ENCODE measurements at places on chromosomes 7 and 10.

- DNase-seq = peak; percentile 48
Observed at GRCh38 chr10:114541081-114541796, 116.8 kb downstream of the ABLIM1 start.

DNA sequence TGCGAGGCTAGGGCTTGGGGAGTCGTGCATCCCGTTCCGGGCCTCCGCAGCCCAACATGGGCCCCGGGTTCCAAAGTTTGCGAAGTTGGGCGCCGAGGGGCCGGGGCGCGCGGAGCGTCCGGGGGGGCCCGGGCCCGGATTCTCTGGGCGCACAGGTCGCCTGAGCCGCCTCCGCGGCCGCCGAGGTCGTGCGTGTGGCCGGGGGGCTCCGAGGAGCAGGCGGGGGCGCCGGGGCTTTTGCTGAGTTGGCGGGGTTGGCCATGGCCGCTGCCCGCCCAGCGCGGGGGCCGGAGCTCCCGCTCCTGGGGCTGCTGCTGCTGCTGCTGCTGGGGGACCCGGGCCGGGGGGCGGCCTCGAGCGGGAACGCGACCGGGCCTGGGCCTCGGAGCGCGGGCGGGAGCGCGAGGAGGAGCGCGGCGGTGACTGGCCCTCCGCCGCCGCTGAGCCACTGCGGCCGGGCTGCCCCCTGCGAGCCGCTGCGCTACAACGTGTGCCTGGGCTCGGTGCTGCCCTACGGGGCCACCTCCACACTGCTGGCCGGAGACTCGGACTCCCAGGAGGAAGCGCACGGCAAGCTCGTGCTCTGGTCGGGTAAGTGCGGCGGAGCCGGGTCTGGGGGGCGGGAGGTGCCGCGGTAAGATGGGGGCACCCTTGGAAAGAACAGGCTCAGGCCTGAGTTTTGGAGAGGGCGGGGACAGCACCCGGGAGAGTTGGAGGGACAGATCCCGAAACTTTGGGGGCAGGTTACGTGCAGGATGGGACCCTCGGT lies 643 bp downstream of the SMO start:
- DNase-seq = no peak

- no peak for DNase-seq
Observed at GRCh38 chr7:134532180-134532953, 5.0 kb downstream of the AKR1B10 start.

- DNase-seq = no peak
Observed at GRCh38 chr7:112638675-112639400, 151.4 kb downstream of the TMEM168 start.

GRCh38 chr10:62284221-62284620 lies 15.6 kb upstream of the RTKN2 start:
- no peak for DNase-seq

DNA sequence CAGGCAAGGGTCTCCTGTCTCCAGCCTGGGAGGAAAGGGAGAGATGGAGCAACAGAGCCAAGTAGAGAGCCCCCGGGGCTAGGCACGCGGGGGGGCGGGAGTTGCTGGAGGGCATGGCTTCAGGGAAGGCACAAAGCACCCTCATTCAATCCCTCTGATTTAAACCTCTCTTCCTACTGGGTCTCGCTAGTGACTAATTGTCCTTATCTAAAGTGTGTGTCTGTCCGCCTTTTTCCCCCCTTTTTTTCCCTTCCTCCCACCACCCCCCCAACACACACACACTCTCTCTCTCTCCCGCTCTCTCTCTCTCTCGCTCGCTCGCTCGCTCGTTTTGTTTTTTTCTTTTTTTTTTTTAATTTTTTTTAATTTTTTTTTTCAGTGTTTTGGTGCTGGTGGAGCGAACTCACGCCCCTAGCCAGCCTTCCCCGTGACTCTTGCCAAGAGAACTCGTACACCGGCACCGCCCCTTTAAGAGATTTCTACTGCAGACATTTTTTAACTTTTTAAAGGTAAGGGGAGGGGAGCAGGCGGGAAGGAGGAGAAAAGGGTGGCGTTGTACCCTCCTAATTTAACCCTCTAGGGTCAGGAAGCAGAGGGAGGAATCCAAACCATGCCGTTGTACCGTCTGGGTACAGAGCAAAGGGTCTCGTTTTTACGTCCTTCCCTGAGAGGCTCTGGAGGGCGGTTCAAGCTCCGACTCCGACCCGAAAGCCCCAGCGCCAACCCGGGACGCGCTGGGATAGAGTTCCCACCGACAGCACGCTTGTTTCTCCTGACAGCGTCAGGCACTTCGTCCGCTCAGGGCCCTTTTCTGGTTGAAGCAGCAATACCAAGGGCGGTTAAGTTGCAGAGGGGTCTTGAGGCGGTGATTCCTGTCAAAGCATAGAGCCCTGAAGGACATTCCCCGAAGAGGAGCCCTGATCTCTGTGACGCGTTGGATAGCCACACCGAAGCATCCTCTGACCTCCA lies at the start of gene HPSE2:
Gene HPSE2 (minus strand): TSS at position 195 of the 969 bp plus-strand sequence.
- DNase-seq = no peak

GRCh38 chr7:151954866-151955820 lies 1.1 kb upstream of the GALNTL5 start:
- DNase-seq = no peak

GRCh38 chr10:12387561-12388210 lies 38.3 kb downstream of the CAMK1D start:
- DNase-seq = no peak

GRCh38 chr10:45612741-45613140 lies 59.8 kb downstream of the ZFAND4 start:
- DNase-seq = no peak

- DNase-seq = no peak
Observed at GRCh38 chr7:150307904-150308303, 15.3 kb upstream of the LRRC61 start.

GRCh38 chr7:131104596-131105293 lies 222.9 kb upstream of the MKLN1 start:
- DNase-seq = no peak

DNA sequence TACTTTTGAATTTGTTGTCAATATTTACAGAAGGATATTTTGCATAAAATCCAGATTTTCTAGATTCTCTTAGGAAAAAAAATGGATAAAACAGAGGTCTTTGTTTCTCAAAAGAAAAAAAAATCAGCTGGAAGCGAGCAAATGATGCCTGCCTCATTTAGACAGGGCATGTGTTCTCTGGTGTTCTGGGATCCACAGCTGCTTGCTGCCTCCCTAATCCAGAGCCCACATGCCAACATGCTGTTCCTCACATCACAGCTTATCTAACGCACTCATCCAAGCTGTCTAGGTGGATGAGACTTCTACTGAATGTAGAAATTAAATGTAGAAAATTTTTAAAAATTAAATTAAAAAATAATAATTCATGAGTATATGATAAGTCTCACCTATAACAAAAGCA lies 630.1 kb downstream of the SORCS1 start:
- DNase-seq = no peak

DNA sequence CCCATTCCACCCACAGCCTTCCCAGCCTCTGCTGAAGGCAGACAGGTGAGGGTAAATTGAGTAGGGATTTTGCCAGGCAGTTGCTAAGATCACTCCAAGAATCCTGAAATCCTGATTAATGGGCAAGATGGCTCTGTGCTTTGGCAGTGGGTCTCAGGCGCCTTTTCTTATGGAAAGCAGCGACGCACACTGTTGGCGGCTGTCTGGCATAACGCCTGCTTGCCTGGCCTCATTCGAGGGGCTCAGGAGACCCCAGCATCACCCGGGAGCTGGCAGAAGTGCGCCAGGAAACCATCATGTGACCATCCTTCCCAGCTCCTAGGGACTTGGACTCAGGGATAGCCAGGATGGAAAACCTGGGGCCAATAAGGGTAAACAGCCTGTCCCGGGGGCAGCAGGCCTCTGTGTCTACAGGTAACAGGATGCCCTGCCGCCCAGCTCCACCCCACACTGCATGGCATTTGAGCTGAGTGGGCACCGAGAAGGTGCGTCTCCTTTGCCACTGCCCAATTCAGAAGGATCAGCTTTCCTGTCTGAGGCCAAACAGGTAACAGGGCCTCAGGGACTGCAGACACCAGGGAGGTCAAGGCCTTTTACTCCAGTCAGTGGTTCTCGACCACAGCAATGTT lies 98.6 kb downstream of the FAM53B start:
- DNase-seq = no peak

- no peak for DNase-seq
Observed at GRCh38 chr7:75938921-75939320, 24.0 kb downstream of the POR start.

- DNase-seq = no peak
Observed at GRCh38 chr7:100065452-100066186, 15.9 kb downstream of the ZNF3 start.

- DNase-seq = no peak
Observed at GRCh38 chr7:143015084-143015483, 11.8 kb downstream of the OR9A2 start.

GRCh38 chr7:134101716-134102115 lies 25.4 kb upstream of the LRGUK start:
- no peak for DNase-seq

GRCh38 chr7:101106386-101106785 lies 20.5 kb upstream of the SERPINE1 start:
- no peak for DNase-seq

GRCh38 chr7:97818066-97818663 lies 54.0 kb downstream of the ASNS start:
- DNase-seq = no peak

GRCh38 chr7:96219378-96220130 lies 102.3 kb downstream of the SLC25A13 start:
- no peak for DNase-seq

GRCh38 chr7:138876326-138876725 lies 78.3 kb upstream of the ATP6V0A4 start:
- DNase-seq = no peak

- no peak for DNase-seq
Observed at GRCh38 chr7:111388912-111389311, 173.4 kb downstream of the IMMP2L start.

GRCh38 chr7:158861004-158861787 lies 4.8 kb downstream of the DYNC2I1 start:
- no peak for DNase-seq

DNA sequence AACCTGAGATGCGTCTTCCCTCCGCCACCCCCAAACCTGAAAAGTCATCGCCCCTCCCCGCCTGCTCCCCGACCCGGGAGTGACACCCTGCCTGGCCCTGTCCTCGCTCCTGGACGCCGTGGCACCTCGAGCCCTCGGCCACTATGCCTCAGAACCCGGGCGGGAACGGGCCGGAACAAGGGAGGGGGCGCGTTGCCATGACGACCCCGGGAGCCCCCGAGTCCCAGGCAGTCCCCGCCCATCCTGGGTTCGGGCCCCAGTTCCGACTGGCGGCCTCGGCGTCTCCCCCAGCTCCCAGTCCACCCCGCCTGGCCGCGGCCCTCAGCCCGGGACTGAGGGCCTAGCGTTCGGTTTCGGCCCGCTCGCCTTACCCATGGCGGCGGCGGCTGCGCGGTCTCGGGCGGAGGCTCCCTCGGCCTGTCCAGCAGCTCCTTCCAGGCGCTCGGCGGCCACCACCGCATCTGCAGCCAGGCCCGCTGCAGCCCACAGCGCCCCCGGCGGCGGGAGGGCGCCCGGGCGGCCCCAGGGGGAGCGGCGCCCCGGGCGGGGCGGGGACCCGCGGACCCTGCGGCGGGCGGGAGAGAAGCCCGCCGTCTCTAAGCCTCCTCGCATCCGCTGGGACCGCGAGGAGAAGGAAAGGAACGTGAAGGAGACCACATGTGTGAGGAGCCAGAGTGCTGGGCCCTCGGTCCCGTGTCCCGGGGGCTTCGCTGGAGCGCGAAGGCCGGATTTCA lies at the start of gene RUFY2:
Gene RUFY2 (minus strand): TSS at position 463 of the 734 bp plus-strand sequence. CDS start 88 bp downstream, at position 375.
- peak; percentile 54 for DNase-seq

DNA sequence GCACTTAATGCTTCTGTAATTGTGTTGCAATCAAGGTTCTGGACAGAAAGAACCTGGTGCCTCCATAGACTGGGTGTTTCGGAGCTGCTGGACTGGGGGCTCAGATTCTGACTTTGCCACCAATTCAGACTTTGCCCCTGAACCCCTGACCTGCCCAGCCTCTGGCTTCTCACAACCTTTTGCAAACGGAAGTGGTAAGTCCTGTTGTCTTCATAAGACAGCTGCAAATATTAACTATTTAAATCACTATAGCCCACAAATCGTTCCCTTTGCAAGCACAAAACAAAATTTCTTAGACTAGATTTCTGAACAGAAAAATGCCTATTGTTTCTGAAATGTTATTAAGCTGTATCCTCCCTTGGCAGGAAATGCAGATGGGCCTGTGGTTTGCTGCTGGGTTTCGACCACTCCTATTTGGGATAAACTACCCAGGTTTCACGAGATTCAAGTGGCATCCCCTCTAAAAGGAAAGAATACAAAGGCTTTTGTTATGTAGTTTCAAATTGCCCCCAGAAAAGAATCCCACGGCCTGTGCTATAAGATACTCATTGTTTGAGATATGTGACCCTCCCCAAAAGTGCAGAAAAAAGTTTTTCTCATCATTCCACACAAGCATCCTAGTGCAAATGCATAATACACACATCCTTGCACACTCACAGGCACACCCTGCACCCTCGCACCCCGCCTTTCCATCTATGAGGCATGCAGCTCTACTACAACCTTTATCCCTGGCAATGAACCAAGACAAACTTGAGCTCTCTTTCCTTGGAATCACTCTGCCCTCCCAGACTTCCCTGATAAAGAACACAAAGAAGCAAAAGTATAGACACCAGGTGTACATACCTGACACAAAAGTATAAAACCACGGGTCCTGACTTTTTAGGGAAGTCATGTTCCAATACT lies 209.1 kb downstream of the PRPF18 start:
- DNase-seq = no peak

DNA sequence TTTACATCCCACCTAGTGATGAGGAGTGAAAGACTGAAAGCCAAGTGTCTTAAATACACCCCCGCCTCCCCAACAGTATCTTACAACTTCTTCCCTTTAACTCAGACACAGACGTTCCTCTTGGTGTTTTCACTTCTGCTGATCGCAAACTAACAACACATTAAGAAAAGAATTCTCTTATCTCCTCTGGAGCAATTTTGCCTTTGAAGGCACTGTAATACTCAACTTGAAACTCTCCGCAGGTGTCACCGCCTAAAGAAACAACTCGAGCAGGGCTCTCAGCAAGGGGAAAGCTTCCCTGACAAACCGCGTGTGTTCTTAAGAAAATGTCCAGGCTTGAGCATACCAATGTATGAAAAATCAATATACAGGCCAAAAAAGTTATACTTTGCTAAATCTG lies 452 bp downstream of the SEMA3C start:
- no peak for DNase-seq
